ENCODE measurements at places on chromosomes 2 and 18. TPM values are rescaled to one million over a fixed set of nuclear protein-coding genes. Genes with fewer than 3 reads are reported as not detected.

DNA sequence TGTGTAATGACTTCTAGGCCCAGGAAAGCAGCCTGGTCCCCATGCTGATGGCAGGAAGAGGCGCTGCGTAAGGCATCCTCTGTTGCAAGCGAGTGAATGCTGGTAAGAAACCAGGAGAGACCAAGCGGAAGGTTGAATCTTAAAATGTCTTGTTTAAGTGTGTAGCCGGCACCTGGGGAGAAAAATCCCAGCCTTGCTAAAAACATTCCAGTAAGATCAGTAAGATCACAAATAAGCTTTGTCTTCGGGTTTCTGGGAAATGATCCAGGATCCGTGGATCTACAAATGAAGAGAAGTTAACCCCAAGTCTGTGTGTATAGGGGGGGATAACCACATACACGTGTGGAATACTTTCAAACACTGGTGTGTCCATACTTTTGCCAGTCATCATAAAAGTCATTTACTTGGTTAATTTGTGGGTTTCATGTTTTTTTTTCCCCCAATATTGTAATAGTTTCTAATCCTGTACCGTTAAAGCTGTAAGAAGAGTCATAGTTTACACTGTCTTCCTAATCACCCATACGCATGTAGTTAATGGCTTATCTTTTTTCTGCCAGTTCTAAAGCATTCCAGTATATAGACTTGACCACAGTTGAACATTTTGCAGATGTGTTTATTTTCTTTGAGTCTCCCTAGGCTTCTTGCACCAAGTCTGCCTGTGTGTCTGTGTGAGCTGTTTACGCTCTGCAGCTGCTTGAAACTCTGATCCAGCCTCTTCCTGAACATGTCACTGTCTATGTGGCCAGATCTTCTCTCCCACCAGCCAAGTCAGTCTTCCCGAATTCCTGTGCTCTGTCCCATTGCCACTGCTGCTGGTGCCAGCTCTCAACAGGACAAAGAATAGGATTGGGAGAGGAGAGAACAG is 135.9 kb upstream of the ARL4C start:
- no peak for DNase-seq

Gene GPBAR1
- 0.07 TPM for total RNA-seq

Gene FAM210A
- total RNA-seq, result 31.6 TPM

- no peak for DNase-seq
Measured at GRCh38 chr2:36589230-36589630, 8.7 kb downstream of the FEZ2 start.

- DNase-seq, result no peak
Measured at GRCh38 chr2:197161774-197162173, 148.8 kb downstream of the ANKRD44 start.
